ENCODE measurements at places on chromosomes 7 and 10.

GRCh38 chr7:46685051-46685450 is 764.0 kb upstream of the IGFBP3 start:
- no peak for DNase-seq

DNA sequence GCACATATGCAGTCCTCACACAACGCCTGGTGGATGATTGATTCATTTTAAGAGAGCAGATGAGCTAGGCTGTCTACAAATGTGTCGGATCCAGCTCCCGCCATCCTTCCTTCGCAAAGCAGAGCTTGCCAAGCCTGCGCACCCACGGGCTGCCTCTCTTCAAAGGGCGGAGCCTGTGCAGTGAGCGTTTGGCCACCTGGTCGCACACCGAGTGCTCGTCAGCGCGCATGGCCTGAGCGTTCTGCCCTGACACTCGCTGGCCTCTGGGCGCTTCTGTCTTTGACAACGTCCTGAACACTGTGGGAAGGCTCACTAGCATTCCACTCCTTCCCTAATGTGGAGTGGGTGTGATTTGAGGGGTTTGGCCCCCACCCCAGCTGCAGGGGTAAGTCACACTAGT is 47.1 kb upstream of the TMEM72 start:
- no peak for DNase-seq

DNA sequence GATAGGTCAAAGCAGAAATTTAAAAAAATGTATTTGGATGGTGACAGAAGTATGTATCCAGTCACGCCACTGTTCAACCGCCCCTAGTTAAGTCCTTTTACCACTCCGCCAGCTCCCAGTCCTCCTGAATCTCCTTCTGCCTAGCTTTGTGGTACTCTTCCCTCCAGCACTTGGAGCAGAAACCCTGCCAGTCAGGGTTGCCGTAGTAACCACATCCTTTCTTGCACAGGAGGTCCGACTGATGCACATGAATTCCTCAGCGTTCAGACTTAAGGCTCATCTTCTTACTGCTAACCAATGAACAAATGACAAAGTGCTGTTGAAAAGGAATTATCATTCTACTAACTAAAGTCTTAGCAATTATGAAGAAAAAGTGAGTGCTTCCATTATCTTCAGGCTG is 175.3 kb upstream of the KCTD7 start:
- DNase-seq = no peak

DNA sequence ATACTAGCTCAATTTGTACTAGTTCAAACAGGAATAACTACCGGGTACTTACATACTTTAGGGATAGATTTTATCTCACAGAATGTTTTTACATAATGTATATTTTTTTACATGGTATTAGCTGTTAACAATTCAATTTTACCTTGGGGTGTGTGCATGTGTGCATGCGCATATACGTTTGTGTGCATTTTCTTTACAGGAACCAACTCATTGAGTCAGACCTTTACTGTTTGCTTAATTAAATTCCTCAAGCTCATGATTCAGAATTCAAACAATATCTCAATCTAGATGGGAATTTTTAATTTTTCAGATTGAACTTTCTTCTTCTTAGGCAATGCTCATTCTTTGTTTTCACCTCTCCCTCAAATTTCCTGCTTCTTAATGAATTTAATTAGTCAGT is 24.7 kb upstream of the WASL start:
- no peak for DNase-seq

DNA sequence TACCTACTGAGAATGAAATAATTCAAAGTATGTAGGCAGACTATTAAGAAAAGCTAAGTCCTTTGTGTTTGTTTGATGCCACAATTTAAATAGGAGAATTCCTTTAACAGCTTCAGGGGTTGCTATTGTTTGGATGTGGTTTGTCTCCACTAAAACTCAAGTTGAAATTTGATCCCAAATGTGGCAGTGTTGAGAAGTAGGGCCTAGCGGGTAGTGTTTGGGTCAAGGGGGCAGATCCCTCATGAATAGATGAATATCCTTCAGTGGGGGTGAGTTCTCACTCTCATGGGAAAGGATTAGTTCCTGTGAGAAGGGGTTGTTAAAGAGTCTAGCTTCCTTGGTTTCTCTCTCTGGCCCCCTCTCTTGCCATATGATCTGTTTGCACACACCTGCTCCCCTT is 97.0 kb downstream of the HGF start:
- no peak for DNase-seq

DNA sequence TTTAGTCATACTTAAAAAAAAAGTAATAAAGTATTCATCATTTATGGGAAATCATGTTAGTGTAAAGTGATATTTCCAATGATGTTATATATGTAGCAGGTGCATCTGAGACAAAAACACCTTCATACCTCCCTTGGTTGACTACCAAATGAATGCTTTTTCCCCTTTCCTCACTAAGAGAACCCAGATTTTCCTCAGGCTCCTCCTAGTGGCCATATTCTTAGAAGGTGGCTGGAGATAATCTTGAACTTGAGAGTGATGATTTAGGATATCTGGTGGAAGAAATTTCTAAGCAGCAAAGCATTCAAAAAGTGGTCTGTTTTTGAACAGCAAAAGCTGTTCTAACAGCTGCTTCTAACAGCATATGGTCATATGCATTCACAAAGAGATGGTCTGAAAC is 16.8 kb upstream of the DNAH11 start:
- DNase-seq = no peak

- no peak for DNase-seq
Observed at GRCh38 chr10:45076891-45077290, 76.2 kb downstream of the ZNF22 start.

DNA sequence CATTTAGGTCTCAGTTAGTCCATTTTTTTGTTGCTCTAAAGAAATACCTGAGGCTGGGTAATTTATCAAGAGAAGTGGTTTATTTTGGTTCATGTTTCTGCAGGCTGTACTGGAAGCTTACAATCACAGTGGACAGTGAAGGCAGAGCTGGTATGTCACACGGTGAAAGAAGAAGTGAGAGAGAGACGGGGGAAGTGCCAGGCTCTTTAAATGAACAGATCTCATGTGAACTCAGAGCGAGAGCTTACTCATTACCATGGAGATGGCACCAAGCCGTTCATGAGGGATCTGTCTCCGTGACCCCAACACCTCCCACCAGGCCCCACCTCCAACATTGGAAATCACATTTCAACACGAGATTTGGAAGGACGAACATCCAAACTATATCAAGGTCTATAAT is 18.9 kb upstream of the PNLIPRP3 start:
- DNase-seq = no peak

DNA sequence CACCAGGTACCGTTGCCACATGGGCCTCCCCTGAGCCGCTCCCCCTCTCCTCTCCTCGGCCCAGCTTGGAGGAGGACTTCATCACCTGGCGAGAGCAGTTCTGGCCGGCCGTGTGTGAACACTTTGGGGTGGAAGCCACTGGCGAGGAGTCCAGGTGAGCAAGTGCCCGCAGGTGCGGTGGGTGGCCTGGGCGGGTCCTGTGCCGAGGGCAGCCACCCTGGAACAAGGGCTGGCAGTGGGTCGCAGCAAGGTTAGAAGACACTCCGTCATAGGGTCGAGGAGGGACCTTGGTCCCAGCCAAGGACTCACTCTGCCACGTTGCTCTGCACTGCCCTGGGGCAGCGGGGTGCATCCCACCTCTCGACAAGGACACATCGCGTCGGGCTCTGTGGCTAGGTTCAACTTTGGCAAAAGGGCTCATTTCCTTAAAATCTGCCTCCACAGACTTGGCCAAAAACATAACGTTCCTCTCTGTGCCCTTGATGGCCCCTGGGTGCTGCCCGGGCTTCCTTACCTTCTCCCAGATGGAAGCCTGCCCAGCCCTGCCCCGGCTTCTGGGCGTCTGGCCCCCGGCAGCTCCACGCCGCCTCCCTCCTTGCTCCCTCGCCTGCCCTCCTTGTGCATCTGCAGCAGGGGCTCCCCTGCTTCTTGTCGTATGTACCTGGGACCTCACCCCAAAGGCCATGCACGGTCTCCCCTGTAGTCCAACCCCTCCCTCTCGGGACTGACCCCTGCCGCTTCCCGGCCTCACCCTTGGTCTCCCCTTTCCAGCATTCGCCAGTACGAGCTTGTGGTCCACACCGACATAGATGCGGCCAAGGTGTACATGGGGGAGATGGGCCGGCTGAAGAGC is 12.7 kb downstream of the TMEM120A start:
- no peak for DNase-seq

- DNase-seq = no peak
Observed at GRCh38 chr7:467393-467828, 52.2 kb downstream of the PDGFA start.

DNA sequence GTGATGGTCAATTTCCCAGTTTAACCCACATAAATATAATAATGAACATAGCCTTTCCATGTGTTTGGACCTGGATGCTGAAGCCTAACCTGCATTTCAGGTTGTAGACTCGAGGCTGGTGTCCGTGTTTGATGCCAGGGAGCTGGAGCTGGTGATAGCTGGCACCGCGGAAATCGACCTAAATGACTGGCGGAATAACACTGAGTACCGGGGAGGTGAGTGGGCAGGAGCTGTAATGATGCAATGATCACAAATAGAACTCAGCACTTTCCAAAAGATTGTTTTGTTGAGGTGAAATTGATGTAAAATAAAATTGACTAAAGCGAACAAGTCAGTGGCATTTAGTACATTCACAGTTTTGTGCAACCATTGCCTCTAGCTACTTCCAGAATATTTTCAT is 30.8 kb upstream of the STK17A start:
- no peak for DNase-seq

- DNase-seq = no peak
Observed at GRCh38 chr7:2658941-2659340, 27.2 kb downstream of the TTYH3 start.

- DNase-seq = no peak
Observed at GRCh38 chr10:78365694-78366093, 332.0 kb downstream of the RPS24 start.

- no peak for DNase-seq
Observed at GRCh38 chr7:26153241-26153822, 1.3 kb downstream of the NFE2L3 start.

DNA sequence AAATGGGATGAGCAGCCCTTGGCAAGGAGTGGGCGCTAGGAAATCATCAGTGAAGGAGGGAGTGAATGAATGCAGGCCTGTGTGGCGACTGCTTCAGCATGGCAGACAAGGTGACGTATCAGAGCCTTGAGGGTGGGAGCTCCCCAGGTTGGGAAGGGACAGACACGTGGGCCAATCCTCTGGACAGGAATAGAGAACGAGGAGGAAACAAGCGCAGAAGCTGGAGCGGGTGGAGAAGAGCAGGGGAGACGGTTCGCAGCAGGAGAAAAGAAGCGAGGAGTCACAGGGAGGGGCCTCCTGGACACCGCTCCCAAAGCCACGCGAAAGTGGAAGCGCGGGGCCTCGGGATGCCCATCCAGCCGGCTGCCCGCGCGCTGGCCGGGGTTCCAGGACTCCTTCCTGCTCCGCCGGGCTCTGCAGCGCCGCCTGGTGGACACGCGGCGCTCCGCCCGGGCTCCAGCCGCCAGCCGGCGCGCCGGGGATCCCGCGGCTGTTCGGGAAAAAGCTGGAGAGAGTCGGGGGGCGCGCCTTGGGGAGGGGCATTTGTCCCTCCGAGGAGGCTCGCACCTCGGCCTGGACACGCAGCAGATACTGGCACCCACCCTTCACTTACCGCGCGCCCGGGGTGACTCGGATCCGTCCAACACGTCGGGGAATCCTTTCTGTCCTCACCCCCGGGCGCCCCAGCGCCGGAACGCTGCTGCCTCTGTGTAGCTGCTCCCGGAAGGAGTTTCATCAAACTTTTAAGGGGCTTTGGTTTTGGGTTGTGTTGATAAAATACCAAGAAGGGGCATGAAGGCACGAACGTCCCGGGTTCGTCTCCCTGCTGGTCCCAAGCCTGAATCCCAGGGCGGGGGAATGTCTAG is 6.3 kb downstream of the ZNF503 start:
- DNase-seq = no peak

GRCh38 chr7:31398815-31399214 is 58.3 kb upstream of the NEUROD6 start:
- no peak for DNase-seq

- DNase-seq = no peak
Observed at GRCh38 chr7:25638068-25638467, 409.8 kb upstream of the NPVF start.

- no peak for DNase-seq
Observed at GRCh38 chr7:114956702-114957101, 34.8 kb downstream of the MDFIC start.

DNA sequence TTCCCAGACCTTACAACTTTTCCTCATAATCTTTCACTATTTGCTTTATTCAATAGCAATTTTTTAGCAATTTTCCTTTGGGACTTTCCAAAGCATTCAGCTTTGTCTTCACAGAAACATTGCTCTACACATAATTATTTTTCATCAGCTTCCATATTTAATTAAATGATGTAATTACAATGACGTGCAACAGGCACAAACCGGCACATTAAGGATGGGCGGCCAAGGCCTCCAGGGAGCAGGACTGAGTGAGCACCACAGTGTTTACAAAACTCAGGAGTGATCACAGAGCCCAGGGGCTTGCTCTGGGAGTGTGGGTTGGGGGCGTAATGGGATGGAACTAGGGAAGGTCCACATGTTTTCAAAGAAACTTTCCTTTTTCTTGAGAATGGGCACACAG is 69.8 kb downstream of the MAD1L1 start:
- DNase-seq = no peak

DNA sequence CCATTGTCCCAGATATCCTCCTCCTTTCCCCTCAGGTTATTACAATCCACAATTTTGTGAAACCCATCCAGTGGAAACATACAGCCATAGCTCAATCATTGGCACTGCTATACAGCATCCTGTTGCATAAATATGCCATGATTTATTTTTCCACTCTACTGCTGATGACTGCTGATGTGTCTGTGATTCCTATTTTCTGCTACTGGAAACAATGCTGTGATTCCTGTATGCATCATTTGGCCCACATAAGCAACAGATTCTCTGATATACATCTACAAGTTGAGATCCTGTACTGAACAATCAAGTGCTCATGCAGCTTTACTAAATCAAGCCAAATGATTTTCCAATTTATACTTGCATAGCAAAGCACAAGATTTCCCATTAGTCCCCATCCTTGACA is 39.6 kb downstream of the CUL2 start:
- no peak for DNase-seq

DNA sequence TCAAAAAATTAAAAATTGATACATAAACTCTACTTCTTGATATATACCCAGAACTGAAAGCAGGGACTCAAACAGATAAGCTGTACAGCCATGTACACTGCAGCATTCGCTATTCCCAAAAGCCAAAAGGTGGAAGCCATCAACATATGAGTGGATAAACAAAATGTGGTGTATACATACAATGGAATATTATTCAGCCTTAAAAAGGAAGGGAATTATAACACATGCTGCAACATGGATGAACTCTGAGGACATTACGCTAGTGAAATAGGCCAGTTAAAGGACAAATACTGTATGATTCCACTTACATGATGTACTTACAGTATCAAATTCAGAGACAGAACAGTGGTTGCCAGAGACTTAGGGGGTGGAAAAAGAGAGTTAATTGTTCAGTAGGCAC is 8.1 kb downstream of the TMEM209 start:
- DNase-seq = no peak

GRCh38 chr7:158358926-158359645 is 228.5 kb downstream of the PTPRN2 start:
- DNase-seq = no peak

GRCh38 chr7:24786941-24787340 is 29.7 kb upstream of the GSDME start:
- DNase-seq = no peak

- DNase-seq = no peak
Observed at GRCh38 chr10:114779803-114780576, 41.6 kb upstream of the FHIP2A start.

All from stimulated activated CD8-positive, alpha-beta memory T cell treated with anti-CD3 and anti-CD28 coated beads, Interleukin-4, amount 100 ng/mL, for 4 hours (primary cell).